ENCODE measurements at places on chromosomes 5 and 9. TPM values are rescaled to one million over a fixed set of nuclear protein-coding genes. Genes with fewer than 3 reads are reported as not detected.

LRRC19 gene
- not detected for total RNA-seq

SHC3 gene
- total RNA-seq, result 1.1 TPM

MCC gene
- total RNA-seq, result 92.7 TPM

PGM5 gene
- total RNA-seq, result 0.15 TPM

SPEF2 gene
- total RNA-seq, result 3.7 TPM

CLIC3 gene
- total RNA-seq, result not detected

TMEM171 gene
- 31.6 TPM for total RNA-seq

BTF3 gene
- 301 TPM for total RNA-seq

GAPVD1 gene
- total RNA-seq, result 76.9 TPM

SURF6 gene
- 9.5 TPM for total RNA-seq

TAS2R1 gene
- total RNA-seq, result not detected

ITGA1 gene
- 7.3 TPM for total RNA-seq

PCDHGB7 gene
- 3.7 TPM for total RNA-seq

C9orf50 gene
- total RNA-seq, result not detected

FOXI1 gene
- total RNA-seq, result not detected

GALNT10 gene
- total RNA-seq, result 11.7 TPM

HTR1A gene
- total RNA-seq, result not detected

SCGB3A1 gene
- not detected for total RNA-seq

GFI1B gene
- total RNA-seq, result not detected

SPINK13 gene
- total RNA-seq, result not detected

Data from melanocyte of skin (primary cell).